ENCODE measurements at places on chromosomes 4 and X. TPM values are rescaled to one million over a fixed set of nuclear protein-coding genes. Genes with fewer than 3 reads are reported as not detected.

Gene SULT1E1
- total RNA-seq, result 5.1 TPM

Gene VEGFD
- not detected for total RNA-seq

Gene AKAP4
- total RNA-seq, result not detected

Gene ZBTB33
- total RNA-seq, result 14.3 TPM

Gene ZNF157
- total RNA-seq, result 0.16 TPM

Gene SPANXC
- not detected for total RNA-seq

Gene ARMCX4
- 16.8 TPM for total RNA-seq

All from osteocyte (in vitro differentiated cells).